ENCODE measurements at places on chromosomes 5 and 9.

DNA sequence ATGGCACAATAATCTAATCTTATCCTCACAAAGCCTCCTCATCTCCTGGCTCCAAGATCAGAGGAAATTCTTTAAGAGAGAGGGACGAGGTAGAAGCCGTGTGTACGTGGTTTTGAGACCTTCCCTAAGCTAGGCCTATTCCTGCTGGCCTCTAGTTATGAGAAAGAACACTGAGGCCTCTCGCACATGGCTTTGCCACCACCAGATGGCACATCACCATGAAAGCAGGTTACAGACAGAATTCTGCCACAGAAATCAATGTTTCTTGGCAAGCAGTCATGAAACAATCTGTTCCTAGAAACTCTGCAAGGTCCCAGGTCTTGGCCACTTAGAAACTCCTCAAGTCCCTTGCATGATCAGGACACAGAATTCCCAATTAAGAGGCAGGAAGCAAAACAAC is 268.2 kb upstream of the TAS2R1 start:
- DNase-seq = peak; percentile 11

DNA sequence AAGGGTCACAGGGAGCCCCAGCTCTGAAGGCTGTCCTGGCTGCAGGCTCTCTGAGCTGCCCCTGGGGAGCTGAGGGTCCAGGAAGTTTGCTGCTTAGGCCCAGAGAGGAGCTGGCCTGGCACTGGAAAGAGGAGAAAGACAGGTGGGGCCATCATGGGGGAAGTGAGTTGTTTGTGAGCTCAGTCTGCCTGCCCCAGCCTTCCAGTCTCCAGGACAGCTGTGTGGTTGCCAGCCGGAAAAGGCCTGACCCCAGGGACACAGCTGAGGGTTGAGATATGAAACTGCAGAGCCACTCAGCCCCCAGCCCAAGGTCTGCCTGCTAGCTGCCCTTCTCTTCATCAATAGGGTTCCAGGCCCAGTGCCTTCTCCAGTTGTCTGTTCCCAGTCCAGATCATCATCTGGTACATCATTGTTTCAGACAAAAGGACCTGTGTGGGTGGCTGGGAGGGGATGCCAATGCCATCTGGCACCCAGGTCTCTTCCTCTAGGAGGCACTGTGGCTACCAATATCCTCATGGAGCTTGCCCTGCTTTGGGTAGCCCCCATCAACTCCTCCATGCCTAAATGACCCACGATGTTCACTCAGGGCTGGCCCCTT is 4.3 kb upstream of the DDX41 start:
- no peak for DNase-seq

DNA sequence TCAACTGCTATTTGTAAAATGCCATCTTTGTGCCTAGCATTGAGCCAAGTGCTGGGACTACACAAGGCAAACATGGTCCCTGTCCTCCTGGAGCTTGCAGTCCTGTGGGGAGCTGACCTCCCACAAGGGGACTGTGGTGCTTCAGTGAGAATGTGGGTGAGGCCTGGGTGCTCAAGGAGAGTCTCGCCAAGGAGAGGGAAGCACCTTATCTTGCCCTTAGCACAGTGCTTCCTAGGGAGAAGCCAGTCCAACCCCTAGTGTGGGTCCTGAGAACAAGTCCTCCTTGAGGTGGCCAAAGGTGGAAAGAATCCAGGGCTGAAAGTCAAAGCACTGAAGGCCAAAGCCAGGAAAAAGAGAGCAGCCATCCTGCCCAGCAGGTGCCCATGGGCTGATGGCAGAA is 31.1 kb upstream of the MVB12B start:
- DNase-seq = no peak

DNA sequence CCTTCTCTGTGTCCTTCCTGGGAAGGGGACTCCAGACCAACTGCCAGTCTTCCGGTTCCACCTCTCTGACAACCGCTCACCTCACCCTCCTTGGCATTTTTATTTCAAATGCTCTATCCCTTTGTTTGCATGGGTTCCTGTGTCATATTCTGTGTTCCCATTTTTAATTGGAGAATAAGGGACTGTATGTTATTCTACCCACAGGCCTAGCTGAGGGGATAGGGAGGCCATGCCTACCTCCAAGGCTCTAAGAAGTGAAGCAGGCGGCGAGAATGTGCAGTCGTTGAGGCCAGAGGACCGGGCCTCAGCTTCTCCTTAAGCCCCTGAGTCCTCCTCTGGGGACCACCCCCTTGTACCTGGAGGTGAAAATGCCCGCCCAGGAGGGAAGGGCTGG is 936 bp upstream of the WDR5 start:
- DNase-seq = no peak

DNA sequence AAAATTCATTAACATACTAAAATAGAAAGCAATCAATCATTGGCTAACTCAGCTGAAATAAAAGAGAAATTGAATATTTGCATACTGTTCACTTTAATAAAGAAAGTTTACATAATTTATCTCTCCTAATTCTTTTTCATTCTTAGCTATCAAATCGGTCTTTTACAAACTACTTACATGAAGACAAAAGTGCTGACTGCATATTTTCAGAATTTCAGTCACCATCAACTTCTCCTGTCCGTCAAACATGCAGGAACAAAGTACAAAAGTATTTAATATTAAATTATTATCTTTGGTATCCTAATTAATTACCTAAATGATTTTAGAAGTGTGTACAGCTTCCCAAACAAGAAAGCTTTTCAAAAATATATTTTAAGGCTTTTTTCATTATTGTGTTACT is 248.4 kb downstream of the CYLC2 start:
- no peak for DNase-seq

Data from AG09309 (cell line).